ENCODE measurements at places on chromosomes 3 and 15. TPM values are rescaled to one million over a fixed set of nuclear protein-coding genes. Genes with fewer than 3 reads are reported as not detected.

- H3K36me3 ChIP-seq, result no peaks in the 10 kb centered on the region
- no peaks in the 10 kb centered on the region for H3K27me3 ChIP-seq
- H3K4me3 ChIP-seq, result no peak overlapping the region
- peaks cover 22% of the 10 kb centered on the region for H3K4me1 ChIP-seq
Measured at GRCh38 chr3:118736107-118736506, 298.5 kb downstream of the IGSF11 start.

DNA sequence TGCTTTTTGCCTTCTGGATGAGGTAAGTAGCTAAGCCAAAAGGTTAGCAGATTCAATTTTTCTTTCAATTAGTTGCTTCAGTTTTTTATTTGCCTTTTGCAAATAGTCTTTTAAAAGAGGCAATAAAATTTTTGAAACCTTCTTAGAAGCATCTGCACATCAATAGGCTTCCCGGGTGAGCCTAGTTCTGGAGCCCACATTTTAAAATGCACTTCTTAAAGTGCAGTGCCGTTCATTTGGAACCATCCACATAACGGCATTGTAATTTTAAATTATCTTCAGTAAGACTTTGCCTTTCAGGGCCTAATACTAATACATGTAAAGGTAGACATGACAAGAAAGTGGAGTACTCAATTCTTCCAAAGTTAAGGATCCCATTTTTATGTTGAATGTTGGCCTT is 269.2 kb downstream of the THSD4 start:
- H3K27ac ChIP-seq, result no peak overlapping the region
- H3K36me3 ChIP-seq, result no peaks in the 10 kb centered on the region
- H3K27me3 ChIP-seq, result no peaks in the 10 kb centered on the region
- no peaks in the 10 kb centered on the region for H3K4me1 ChIP-seq
- DNase-seq, result no peak

DNA sequence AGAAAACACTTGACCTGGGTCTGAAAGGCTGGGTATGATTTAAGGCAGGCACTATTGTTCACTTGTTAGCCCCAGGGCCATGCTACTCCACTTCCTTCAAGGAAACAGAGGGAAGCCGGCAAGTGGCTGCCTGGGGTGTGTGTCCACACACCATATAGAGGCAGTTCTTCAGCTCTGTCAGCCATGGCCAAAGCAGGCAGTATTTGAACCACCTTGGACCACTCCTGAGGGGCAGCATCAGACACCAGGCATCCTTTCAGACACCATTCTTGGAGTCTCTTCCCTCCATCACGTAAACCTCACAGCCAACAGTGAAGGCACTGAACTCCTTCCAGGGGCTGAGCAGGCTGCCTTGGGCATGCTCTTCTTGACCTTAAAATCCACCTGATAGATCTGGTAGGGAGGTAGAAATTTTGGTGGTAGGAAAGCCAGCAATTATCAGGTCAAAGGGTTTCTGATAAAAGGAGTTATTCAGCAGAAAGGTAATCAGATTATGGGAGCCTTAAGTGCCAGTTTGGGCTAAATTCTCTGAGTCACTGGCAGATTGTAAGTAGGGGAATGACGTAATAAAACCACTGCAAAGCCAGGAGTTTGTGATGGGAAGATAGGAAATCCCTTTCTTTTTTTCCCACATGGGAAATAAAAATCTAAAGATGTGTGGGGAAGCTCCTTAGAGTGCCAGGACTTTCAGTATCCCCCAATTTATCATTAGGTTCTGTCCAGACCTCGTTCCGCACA is 20.2 kb downstream of the TGFBR2 start:
- peaks cover 100% of the 10 kb centered on the region for H3K4me1 ChIP-seq
- H3K4me3 ChIP-seq, result no peak overlapping the region
- peaks cover 13% of the 10 kb centered on the region for H3K36me3 ChIP-seq
- H3K27me3 ChIP-seq, result no peaks in the 10 kb centered on the region

DNA sequence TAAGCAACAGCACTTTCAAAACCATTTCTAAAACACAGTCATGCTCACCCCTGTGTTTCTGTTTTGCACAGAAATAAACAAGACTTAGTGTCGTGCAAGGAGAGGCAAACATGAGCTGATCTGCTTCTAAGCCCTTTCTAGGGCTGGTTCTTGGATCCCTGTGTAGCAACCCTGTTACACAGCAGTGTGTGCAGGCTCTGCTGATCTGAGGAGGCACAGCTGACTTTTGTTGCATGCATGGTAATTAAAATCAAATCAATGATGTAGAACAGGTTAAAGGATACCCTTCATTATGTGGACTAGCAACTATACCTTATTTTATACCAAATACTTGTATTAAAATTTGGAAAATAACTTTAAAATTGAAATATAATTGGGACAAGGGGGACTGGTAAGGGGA is 234.8 kb downstream of the PDZRN3 start:
- DNase-seq, result no peak
- no peaks in the 10 kb centered on the region for H3K27me3 ChIP-seq
- no peak overlapping the region for H3K27ac ChIP-seq
- H3K4me1 ChIP-seq, result no peaks in the 10 kb centered on the region
- H3K4me3 ChIP-seq, result no peak overlapping the region
- H3K36me3 ChIP-seq, result no peaks in the 10 kb centered on the region

DNA sequence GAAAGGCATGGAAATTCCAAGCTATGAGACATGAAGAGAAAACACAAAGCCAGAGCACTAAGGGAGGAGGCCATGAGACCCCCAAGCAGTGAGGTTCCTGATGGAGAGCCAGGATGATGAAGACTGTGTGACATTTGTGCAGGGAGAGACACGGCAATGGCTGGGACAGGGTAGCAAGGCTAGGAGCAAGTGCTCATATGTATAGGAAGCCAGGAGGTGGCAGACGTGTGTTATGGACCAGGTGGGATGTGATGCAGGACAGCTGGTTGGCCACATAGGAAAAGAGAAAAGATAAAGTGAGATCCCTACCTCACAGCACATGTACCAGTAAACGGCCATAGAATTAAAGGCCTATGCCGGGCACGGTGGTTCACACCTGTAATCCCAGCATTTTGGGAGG is 112.7 kb downstream of the APBA2 start:
- no peaks in the 10 kb centered on the region for H3K36me3 ChIP-seq
- H3K27me3 ChIP-seq, result no peaks in the 10 kb centered on the region
- H3K4me3 ChIP-seq, result no peak overlapping the region
- H3K4me1 ChIP-seq, result no peaks in the 10 kb centered on the region
- no peak for DNase-seq
- H3K27ac ChIP-seq, result no peak overlapping the region

GRCh38 chr3:30649572-30650318 is 43.3 kb downstream of the TGFBR2 start:
- no peak for DNase-seq
- no peak overlapping the region for H3K27ac ChIP-seq
- H3K4me1 ChIP-seq, result peaks cover 77% of the 10 kb centered on the region
- no peak overlapping the region for H3K4me3 ChIP-seq
- peaks cover 96% of the 10 kb centered on the region for H3K36me3 ChIP-seq

DNA sequence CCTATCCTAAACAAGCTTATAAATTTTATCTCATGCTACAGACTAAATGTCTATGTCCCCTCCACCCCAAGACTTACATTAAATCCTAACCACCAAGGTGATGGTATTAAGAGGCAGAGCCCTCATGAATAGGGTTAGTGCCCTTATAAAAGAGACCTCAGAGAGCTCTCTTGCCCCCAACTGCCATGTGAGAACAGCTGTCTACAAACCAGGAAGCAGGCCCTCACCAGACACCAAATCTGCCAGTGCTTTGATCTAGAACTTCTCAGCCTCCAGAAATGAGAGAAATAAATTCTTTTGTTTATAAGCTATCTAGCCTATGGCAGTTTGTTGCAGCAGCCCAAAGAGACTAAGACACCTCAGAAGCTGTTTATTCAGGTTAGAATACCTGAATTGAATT is 58.5 kb downstream of the TP53BP1 start:
- no peak for DNase-seq
- H3K4me3 ChIP-seq, result no peak overlapping the region
- H3K27me3 ChIP-seq, result no peaks in the 10 kb centered on the region
- H3K36me3 ChIP-seq, result peaks cover 30% of the 10 kb centered on the region
- peaks cover 6% of the 10 kb centered on the region for H3K4me1 ChIP-seq

DNA sequence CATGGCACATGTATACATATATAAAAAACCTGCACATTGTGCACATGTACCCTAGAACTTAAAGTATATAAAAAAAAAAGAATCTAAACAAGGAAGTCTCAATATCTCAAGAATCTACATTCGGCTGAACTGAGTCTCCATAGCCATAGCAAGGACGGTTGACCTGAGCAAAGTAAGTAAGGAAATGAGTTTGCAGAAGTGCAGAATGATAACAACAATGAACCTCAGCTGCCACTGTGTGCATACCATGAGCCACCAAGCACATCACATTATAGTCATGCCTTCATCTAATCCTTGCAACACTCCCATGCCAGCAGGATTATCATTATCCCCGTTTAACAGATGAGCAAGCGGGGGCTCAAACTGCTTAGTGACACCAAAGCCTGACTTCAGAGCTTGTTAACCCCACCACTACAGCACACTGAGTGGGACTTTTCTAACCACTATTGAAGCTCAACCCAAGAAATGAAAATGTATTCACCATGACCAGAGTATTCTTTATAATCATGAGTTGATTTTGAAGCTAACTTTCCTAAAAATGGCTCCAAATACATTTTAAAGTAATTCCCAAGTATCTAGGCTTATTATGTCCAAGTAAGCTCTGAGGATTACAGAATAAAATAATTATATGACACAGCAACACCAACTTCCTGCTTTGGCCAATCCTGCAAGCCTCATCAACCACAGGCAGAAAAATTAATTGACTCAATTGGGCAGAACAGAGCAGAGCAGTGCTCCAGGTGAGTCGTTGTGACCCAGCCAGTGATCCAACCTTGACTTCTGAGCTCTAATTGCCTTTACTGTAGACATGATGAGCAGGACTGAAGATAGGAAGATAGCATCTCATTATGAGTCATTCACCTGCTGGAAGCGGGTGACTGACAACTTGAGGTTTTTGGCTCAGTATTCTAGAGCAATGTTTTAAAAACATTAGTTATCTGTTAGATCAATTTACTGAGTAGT is 47.3 kb upstream of the IL12A start:
- no peak overlapping the region for H3K27ac ChIP-seq
- no peaks in the 10 kb centered on the region for H3K36me3 ChIP-seq
- no peak for DNase-seq
- H3K4me1 ChIP-seq, result no peaks in the 10 kb centered on the region
- H3K4me3 ChIP-seq, result no peak overlapping the region

DNA sequence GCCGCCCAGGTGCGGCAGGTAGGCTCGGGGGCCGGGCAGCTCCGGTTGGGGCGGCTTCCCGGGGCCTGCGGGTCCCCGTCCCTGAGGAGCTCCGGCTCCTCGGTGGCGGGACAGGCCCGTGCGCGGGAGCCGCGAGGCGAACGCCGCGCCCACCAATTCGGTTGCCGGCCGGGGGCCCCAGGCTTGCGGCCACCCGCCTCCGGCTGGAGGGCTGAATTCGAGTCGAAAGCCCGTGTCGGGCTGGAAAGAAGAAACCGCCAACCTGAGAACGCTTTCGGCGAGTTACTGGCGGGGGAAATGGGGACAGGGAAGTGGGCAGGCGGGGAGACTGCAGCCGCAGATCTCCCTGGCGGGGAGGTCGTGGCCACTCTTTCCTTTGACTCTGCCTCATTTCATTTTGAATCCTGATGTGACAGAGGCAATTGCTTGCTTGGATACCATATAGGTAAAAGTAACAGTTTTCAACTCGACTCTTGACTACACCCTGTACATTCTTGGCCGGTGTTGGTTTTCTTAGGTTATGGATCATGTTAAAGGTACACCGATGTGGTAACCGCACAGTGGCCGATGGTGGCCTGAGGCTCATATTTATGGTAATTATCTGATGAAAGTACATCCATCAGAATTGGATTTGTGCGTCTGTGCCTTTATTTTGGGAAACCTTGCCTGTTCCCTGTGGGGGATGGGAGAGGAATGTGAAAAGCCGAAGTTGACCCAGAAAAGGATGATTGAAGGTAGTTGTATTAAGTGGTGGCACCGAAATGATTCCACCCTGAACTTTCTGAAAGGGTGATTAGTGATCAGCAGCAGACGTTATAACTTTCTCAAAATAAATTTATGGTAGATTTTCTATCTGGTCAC is 1.7 kb downstream of the B3GNT5 start:
- no peak overlapping the region for H3K4me3 ChIP-seq
- peaks cover 12% of the 10 kb centered on the region for H3K4me1 ChIP-seq
- H3K36me3 ChIP-seq, result no peaks in the 10 kb centered on the region
- H3K27ac ChIP-seq, result no peak overlapping the region
- no peak for DNase-seq
- peaks cover 61% of the 10 kb centered on the region for H3K27me3 ChIP-seq

- no peaks in the 10 kb centered on the region for H3K36me3 ChIP-seq
- no peak overlapping the region for H3K4me3 ChIP-seq
- no peaks in the 10 kb centered on the region for H3K4me1 ChIP-seq
- no peak for DNase-seq
Measured at GRCh38 chr15:68679961-68680371, 101.2 kb downstream of the CORO2B start.

FANCD2OS gene
- total RNA-seq, result not detected

DAZL gene
- total RNA-seq, result not detected

LHFPL4 gene
- total RNA-seq, result not detected

TPRG1 gene
- total RNA-seq, result not detected

VIPR1 gene
- 0.04 TPM for total RNA-seq
